Fibroblast of villous mesenchyme (primary cell): ENCODE measurements at places on chromosomes 2 and 18. TPM values are rescaled to one million over a fixed set of nuclear protein-coding genes. Genes with fewer than 3 reads are reported as not detected.

Gene LAMA1
- 14.5 and 20.7 TPM in 2 replicates for total RNA-seq

Gene REG3G
- total RNA-seq = not detected in 2 replicates

Gene STEAP3
- total RNA-seq = 14.5 and 17.7 TPM in 2 replicates

Gene ERBB4
- total RNA-seq = under 0.01 TPM in 1 of 2 replicates, not detected in the other

Gene IL36B
- total RNA-seq = not detected in 2 replicates

Gene GALNT3
- total RNA-seq = 1.3 and 4.3 TPM in 2 replicates

Gene TEKT4
- not detected in 2 replicates for total RNA-seq

Gene GPD2
- 44.5 and 63.9 TPM in 2 replicates for total RNA-seq

Gene TUBA4B
- total RNA-seq = not detected in 2 replicates

Gene NDC80
- total RNA-seq = 13.2 and 25.5 TPM in 2 replicates

Gene RNF144A
- total RNA-seq = 4.3 and 7.7 TPM in 2 replicates

Gene M1AP
- total RNA-seq = not detected in 2 replicates

Gene PROM2
- total RNA-seq = under 0.01 and 0.32 TPM in 2 replicates

Gene RAB27B
- 3.9 and 6.5 TPM in 2 replicates for total RNA-seq

- no peak for DNase-seq
Measured at GRCh38 chr2:126765395-126765794, 109.4 kb downstream of the GYPC start.

- peak; percentile 66 for DNase-seq
Measured at GRCh38 chr2:27959496-27959895, 69.0 kb downstream of the BABAM2 start.

GRCh38 chr18:69697689-69698088 is 250.0 kb downstream of the CD226 start:
- DNase-seq = no peak

DNA sequence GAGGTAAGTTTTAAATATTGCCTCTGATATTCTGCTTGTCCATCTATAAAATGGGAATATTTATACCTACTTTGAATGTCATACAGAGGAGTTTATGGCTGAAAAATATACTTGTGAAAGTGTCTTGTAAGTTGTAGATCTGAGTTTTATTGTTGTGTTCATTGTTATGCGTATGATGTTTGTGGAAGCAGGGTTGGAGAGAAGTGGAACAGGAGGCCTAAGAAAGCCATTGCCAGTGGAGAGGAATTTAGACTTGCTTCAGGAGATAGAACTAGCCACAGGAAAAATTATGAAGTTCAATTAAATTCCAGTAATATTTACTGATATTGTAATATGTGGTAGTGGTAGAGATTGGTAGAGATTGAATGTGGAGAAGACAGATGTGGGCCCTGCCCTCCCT is 491.9 kb upstream of the FANCL start:
- no peak for DNase-seq

DNA sequence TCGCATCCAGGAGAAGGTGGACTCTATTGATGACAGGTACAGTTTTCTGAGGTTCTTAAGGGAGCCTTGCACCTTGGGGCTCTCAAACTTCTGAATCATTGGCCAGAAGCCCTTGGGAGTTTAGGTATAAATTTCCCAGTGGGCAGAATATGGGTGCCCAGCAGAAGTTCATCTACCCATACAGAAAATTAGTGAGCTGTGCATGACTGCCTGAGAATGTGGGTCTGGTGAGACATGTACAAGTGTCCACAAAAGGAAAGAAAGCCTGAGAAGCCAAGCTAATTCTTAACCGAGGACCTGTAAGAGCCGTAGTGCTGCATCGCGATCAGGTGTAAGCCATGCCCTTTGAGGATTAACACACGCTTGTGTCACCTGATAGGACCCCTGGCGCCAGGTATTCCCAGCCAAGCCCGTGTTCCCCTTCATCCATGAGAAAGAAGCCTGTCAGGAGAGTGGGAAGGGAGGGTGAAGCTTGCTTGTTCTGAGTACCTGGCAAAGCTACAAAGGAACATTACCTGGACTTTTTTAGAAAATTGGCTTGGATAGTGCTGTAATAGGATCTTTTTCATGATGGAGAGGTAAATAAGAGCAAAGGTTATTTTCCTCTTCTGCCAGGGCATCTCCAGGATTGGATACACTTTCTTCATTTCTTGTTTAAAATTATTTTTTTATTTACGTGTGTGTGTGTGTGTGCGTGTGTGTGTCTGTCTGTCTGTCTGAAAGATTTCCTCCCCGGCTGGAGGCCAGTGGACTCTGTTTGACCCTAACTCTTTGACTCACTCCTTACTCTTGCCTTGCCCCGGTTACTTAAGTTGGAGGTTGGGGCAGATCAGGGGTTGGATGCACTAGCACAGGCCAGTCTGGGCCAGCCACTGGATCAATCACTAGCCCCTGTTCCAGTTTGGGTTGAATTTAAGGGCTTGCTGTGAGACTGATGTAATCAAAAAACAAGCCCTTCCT is 90.4 kb upstream of the EML6 start:
- peak; percentile 87 for DNase-seq

- DNase-seq = peak; percentile 69
Measured at GRCh38 chr2:218648088-218648786, 11.2 kb downstream of the ZNF142 start.

- peak; percentile 80 for DNase-seq
Measured at GRCh38 chr18:62521593-62521992, 1.2 kb upstream of the ZCCHC2 start.

DNA sequence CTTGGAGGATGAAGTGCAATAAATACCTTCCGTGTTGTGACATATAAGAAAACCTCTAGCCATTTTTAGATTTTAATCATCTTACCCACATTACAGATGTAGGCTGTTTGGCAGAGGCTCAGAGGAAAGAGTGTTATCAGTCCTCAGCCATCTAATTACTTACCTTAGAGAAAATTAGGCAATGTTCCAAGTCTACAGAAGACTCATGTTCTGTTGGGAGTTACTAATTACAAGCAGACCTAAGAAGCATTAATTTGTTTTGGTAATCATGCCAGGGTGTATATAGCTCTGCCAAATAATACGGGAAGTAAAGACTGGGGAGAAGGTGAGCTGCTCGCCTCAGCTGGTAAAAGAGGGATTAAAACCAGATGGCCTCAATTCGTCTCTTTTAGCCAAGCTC is 125.8 kb upstream of the PGAP1 start:
- DNase-seq = peak; percentile 3

DNA sequence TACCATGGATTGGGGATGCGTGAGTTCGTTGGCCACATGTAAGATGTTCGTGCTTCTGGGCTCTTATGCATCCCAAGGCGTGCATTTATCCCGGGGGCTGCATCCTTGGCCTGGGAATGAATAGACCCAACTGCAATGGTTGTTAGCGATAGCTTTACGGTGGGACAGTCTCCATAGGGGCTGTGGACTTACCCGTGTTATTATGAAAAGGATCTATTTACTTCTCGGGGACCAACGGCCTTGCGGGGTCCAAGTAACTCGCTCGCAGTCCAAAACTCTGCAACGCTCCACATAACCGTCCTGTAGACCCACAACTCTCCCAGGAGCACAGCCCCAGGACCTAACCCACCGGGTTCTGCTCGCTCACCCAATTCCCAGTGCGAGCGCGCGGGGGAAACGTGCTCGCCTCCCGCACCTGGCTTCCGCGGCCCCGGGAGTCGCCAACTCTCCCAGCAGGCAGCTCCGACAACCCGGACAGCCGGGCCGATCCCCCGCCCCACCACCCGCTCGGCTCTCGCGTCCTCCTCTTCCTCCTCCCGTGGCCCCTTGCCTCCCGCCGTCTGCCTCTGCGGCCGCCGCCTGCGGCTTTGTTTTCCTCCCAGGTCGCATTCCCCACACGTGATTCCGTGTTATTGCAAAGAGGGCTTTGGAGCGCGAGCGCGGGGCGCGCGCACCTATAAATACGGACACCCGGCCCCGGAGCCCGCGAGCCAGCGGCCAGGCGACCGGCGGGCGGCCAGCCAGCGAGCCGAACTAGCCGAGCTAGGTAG is at the start of gene CABLES1:
Gene CABLES1, plus strand, starts transcription at position 706 of the 770 bp plus-strand sequence. CDS start 278 bp downstream, outside the sequence.
- peak; percentile 42 for DNase-seq

GRCh38 chr18:31720867-31721266 is 36.5 kb upstream of the B4GALT6 start:
- no peak for DNase-seq

- no peak for DNase-seq
Measured at GRCh38 chr2:177175917-177176668, 36.5 kb upstream of the HNRNPA3 start.

- no peak for DNase-seq
Measured at GRCh38 chr2:31204783-31205182, 12.5 kb downstream of the CAPN14 start.

DNA sequence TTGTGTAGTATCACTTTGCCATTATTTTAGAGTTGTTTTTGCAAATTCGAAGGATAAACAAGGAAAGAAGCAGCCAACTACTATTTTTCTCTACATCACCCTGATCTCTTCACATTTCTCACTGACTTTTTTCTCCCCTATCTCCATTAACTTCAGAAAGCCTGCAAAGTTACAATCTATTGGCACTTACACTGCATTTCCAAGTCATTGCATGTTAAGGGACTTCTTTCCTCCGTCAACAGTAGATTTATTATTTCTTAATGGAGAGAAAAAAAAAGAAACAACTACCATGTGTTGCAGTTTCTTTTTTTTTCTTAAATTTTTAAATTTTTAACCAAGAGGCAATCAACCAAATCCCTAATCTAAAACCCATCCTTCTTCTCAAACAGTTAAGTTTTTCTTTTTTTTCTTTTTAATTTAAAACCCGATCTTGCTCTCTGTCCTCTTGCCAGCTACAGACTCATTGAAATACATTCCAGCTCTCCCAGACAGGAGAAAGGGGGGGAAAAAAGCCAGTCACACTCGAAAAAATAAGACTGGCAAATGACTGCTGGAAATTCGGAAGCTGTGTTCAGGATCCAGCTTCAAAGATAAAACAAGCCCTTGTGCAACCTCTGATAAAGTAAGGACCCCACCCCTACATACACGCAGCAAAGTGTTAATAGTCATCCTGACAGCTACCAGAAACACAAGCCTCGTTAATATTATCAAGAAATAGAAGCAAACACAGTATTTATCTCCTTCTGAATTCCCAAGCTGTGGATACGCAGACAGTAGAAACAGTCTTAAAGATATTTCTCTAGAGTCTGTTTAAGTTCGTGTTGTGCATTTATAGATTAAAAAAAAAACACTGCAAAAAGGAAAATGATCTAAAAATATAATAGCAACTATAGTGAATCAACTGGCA is 1.3 kb downstream of the LRRTM4 start:
- no peak for DNase-seq

- no peak for DNase-seq
Measured at GRCh38 chr2:85666435-85667316, 1.3 kb downstream of the SFTPB start.

DNA sequence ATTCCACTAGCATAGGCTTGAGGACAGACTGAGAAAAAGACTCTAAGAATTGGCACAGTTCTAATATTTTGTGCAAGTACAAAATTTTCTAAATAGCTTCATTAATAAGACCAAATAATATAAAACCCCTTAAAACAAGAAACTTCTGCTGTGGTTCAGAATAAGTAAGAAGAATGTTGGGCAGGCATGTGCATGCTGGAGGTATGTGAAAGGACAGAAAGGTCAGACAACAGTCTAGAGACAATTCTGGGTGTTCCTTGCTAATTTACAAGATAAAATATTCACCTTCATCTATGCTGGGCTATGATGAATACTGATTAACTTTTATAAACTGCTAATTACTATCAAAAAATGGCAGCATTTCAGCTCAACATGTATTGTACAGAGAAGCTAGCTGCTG is 14.9 kb downstream of the CEBPZOS start:
- DNase-seq = no peak

- DNase-seq = no peak
Measured at GRCh38 chr2:101751875-101752619, 54.5 kb downstream of the MAP4K4 start.

DNA sequence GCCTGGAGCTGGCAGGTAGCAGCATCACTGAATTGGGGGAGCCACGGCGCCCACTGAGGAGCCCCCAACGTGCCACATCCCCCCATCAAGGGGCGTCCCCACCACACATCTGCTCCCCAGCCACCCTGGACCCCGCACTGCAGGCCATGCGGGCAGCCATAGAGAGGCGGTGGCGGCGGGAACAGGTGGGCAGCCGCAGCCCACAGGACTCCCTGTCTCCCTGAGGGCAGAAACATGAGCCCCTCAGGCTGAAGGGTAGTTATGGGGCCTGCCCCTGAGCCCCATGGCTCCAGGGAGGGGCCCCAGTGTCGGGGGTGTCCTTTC is 26.6 kb downstream of the CROCC2 start:
- no peak for DNase-seq

GRCh38 chr2:235799281-235799680 is 305.4 kb downstream of the AGAP1 start:
- no peak for DNase-seq

- no peak for DNase-seq
Measured at GRCh38 chr2:39541011-39541930, 104.2 kb upstream of the MAP4K3 start.

GRCh38 chr18:47901624-47902362 is 28.7 kb downstream of the SMAD2 start:
- DNase-seq = peak; percentile 44

DNA sequence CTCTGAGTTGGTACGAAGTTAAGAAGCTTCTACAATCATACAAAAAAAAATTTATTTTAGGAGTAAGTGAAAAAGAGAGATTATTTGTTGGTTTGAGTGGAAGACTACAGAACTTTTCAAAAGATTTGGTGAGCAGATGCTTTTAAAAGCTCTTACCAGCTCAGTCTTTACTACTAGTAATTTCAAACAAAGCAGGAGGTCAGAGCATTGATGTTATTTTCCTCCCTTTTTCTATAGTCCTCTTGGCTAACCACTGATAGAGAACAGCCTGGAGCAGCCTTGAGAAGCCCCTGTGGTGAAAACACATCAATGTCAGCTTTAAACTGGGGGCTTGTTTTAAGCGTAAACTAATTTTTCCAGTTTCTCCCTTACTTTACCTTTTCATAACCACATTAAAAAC is 559.3 kb upstream of the CDH2 start:
- peak; percentile 1 for DNase-seq

DNA sequence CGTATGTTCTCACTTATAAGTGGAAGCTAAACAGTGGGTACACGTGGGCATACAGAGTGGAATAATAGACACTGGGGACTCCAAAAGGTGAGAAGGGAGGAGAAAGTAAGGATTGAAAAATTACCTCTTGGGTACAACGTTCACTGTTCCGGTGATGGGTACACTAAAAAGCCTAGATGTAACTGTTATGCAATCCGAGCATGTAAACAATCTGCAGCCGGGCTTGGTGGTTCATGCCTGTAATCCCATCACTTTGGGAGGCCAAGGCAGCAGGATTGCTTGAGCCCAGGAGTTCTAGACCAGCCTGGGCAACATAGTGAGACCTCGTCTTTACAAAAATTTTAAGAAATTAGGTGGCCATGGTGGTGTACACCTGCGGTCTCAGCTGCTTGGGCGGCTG is 33.1 kb upstream of the TTR start:
- DNase-seq = peak; percentile 12
